Stimulated activated CD4-positive, alpha-beta T cell treated with anti-CD3 and anti-CD28 coated beads, Interleukin-12 subunit alpha, Interleukin-12 subunit beta, amount 100 ng/mL, for 48 hours (primary cell): ENCODE measurements at places on chromosomes 3 and 15.

DNA sequence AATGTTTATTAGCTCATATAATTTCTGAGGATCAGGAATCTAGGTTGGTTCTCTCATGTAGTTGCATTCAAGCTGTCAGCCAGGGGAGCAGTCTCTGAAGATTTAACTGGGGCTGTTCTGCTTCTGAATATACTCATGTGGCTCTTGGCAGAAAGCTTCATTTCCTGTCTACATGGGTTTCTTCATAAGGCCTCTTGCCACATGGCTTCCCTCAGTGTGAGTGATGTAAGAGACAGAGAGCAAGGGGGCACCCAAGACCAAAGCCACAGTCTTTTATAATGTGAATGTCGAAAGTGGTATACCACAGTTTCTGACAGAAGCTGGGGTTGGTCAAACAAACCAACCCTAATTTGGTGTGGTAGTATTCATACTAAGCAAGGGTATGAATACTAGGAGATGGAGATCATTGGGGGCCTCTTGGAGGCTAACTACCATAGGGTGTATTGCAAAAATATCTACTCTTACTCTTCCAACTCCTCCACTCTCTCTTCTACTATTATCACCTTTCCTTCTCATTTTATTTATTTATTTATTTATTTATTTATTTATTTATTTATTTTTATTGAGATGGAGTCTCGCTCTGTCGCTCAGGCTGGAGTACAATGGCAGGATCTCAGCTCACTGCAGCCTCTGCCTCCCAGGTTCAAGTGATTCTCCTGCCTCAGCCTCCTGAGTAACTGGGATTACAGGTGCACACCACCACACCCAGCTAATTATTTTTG, 123.8 kb downstream of the B3GALNT1 start:
- no peak for DNase-seq

DNA sequence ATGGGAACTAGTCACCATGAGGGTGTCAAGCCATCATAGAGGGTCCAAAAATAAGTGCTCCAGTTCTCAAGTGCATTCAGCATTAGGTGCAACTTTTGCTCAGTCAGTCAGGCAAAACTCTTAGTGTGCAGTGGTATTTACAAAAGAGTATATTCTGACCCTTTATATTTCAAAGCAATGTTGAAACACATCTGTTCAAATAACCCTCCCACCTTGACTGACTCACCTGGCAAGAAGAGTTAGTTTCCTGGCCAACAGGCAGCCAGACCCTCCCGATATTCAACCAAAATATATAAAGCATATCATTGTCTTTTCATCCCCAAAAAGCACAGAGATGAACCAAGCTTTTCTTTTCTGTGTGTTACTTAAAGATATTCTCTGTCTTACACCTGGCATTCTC, 7.6 kb upstream of the COL8A1 start:
- DNase-seq = no peak

- DNase-seq = no peak
Observed at GRCh38 chr3:38730281-38730680, 80.8 kb upstream of the SCN5A start.

DNA sequence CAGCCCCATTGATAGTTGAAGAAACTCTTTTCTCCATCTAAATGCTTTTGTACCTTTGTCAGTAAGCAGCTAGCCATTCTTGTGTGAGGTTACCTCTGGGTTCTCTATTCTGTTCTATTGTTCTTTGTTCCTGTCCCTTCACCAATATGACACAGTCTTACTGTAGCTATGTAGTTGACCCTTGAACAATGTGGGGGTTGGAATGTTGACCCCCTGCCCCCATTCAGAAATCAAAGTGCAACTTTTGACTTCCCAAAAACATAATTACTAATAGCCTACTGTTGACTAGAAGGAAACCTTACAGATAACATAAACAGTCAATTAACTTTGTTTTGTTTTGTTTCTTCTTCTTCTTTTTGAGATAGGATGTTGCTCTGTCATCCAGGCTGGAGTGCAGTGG, 18.7 kb downstream of the KLHL18 start:
- no peak for DNase-seq

DNA sequence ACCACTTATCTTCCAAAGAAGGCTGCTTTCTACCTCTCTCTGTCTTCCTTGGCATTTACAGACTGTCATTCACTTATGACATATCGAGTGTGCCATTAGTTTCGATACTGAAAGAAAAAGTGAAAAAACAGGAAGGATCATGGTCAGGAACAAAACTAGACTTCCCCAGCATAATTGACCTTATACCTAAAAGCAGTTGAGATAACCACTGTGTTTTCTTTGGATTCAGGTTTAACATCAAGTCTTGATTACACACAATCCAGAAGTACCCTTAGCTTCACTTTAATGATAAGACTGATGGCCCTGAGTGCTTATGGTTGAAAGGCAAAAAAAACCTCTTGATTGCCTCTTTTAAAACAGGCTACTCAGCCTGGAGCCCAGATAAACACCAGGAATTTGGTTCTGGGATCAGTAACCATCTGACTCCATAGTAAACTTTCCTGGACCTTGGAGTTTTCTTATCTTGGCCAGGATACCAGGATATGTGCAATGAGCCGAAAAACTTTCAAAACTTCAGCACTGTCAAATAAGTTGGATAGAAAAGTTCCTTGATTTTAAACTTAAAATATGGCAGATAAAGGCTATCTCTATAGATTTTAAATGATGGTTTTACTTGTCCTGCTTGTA, 5.0 kb upstream of the UACA start:
- DNase-seq = no peak

DNA sequence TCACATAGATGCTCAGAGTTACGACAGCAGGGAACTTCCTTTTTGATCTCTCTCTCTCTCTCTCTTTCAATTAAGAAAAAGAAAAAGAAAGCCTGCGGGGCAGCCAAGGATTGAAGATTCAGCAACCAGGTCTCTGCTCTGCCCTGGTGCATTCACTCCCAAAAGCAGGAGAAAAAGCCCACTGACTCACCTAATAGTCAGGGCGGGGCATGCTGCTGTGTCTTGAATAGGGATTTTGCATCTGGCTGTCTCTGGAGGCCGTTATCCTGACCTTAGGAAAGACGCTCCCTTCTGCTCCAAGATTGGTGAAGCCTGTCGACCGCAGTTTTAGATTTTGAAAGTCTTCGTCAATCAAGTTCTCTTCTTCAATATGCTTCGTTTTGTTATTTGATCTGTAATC, 20.8 kb upstream of the ITGB5 start:
- no peak for DNase-seq

DNA sequence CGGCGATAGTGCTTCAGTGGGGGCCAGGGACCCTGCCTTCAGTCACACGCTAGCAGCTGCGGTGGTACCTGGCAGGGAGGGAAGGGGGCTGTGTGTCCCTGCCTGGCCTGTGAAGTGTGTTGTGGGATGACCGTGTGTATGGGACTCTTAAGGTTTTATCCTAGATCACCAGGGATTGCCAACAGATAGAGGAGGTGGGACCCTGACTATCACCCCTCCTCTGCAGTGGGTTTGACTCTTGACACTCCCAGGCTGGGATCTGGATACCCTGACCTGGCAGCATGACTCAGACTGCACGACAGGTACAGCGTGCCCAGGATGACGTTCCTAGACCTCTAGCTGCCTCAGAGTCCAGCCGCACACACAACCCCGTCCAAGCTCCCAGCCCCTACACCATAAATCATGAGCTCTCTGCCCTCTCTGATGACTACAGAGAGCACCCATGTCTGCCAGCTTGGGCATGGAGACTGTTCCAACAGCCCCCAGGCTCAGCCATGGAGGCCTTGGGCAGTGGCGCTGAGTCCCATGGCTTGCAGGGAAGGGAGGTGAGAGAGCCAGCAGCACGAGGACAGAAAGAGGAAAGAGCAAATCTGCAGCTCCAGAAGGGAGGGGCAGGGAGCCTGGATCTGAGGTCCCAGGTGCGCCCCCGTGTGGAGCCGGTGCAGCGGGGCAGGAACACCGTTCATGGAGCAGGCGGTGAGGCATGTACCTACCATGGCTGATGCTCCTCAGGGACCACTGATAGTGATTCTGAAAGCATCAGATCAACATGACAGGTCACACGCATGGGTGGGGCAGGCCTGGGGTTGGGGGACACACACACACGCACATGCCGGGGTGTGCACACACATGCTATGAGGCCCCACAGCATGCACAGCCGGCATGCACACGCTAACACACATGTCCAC, 71.0 kb downstream of the ADAMTS7 start:
- DNase-seq = peak; percentile 52

GRCh38 chr15:70602834-70603560, 160.4 kb downstream of the UACA start:
- no peak for DNase-seq

- DNase-seq = no peak
Observed at GRCh38 chr3:115615001-115615814, 8.1 kb upstream of the GAP43 start.

- DNase-seq = no peak
Observed at GRCh38 chr3:107850681-107851080, 240.2 kb downstream of the CD47 start.
